ENCODE measurements at places on chromosomes 11 and 22.

DNA sequence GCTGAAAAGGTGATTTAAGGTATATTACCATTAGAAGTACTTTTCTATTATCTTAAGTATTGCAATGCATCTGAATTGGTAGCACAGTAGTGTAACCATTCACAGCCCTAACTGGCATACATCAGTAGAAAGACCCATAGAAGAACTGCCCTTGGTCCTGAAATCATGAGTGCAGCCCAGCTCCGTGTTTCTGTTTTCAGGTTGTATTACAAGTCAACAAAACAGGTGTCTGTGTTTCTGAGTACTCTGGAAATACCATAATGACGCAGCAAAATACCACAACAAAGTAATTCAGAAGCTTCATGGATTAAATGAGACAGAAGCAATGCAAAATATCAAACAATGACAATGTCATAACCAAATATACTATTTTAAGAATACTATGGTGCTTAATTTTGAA is 226.3 kb downstream of the OPCML start:
- no peak for DNase-seq

DNA sequence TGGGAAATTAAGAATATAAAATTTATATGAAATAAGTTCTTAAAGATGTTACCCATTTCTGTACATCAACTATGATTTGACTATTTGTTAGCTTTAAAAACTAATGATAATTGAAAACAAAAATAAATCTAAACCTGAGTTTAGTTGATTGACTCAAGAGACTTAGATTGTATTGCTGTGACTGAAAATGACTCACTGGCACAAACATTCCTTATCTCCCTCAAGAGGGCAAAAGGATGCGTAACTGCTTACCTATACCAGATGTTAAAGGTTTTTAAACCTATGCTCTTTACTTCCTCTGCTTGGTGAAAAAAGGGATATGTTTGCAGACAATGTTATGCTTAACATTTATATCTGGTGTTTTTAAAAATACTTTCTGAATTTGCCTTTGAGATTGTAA is 30.3 kb downstream of the ATM start:
- DNase-seq: no peak

DNA sequence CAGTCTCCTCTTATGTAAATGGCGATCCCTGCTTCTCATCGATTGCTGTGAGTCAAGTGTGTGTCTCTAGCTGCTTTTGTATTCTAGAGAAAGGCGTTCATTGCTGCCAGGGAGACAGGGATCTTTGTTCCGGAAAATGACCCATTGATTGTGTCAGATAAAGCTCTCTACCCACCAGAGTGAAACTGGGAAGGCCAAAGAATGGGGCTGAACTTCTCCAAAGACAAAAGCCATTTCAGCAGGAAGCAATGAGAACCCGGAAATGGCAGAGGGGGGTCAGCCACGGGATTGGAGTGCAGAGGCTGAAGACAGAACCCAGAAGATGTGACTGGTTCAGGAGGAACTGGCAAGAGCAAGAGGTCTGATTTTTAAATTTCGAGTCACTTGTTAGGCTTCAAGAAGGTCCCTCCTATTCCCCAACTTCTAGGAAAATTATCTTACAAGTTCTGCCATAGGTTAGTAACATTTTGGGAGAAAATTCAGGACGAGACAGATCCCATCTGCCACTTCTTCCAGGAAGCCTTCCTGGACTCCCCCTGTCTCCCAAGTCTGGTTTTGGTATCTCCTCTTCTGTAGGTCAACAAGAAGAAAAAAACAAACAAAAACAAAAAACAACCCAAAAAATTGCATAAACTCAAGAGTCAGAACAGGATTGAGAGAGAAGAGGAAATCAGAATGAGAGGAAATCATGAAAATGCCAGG is 110.6 kb downstream of the NECTIN1 start:
- no peak for DNase-seq

- DNase-seq: peak; percentile 27
Measured at GRCh38 chr11:30196400-30197206, 34.2 kb upstream of the FSHB start.

GRCh38 chr22:36350751-36351594 is 36.8 kb downstream of the MYH9 start:
- DNase-seq: no peak

DNA sequence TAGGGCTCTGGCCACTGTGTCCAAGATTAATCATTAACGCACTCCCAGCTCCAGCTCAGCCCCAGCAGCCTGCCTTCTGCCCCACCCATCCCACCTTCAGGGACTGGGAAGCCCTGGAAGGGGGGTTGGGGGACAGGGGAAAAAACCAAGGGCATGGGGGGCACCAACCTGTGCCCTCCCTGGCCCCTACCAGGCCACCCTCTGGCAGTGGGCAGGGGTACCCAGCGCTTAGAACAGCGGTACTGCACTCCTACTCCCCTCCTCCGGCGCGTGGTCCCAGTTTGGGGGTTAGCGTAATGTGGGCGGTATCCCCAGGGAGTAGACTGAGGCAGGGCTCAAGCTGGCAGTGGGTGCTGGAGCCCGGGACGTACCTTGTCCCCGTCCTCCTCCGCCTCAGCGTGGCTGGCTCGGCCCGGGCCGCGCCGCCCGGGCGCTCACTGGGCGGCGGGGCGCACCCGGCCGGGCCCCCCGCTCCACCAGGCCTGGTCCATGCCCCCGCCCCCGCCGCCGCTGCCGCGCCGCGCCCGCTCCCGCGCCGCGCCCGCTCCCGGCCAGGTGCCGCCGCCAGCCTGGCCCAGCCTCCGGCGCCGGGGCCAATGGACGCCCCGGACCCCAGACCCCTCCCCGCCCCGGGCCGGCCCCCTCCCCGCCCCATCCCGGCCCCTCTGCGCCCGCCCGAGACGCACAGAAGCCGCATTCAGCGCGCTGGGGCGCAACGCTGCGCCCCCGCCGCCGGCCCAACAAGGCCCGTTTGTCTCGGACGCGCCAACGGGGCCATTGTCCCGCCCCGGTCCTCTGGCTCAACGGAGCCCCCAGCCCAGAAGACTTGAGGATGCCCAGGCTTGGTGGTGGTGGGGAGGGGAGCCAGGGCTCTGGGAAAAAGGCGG is at the start of gene GAL3ST1:
GAL3ST1 (minus strand) TSS at position 571 of the 887 bp plus-strand sequence. CDS start 17,273 bp downstream, outside the sequence.
- no peak for DNase-seq

DNA sequence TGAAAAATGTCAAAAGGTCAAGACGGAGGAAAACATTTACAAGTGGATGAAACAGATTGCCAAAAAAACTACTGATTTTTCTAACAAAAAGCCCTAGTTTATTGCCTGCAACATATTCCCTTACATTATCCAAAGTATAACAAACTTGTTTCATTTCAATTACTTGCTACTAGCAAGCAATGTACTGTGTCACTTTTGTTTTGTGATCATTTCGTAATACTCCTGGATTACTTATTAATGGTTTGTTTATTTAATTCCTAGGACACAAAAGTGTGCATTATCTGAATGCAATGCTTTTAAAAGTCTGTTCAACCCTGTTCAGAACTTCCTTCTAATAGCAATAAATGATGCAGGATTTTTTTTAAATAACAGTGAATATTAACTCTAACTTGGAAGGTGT is 50.9 kb downstream of the CCDC34 start:
- DNase-seq: no peak

DNA sequence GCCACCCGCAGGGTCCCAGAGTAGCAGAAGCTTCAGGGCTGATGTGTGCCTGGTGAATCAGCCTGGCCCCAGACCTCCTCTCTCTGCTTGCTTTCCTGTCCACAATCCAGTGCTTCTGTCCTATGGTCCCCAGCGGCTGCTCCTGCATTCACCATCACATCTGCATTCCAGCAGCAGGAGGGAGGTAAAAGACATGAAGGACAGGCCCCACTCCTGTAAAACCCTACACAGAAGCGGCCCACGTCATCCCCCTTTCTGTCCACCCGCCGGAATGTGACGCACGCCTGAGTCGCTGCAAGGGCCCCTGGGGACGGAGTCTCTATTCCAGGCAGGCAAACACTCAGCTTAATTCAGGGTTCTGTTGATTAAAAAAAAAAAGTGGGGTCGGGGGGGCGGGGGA is 58.3 kb downstream of the CDKN1C start:
- DNase-seq: no peak

DNA sequence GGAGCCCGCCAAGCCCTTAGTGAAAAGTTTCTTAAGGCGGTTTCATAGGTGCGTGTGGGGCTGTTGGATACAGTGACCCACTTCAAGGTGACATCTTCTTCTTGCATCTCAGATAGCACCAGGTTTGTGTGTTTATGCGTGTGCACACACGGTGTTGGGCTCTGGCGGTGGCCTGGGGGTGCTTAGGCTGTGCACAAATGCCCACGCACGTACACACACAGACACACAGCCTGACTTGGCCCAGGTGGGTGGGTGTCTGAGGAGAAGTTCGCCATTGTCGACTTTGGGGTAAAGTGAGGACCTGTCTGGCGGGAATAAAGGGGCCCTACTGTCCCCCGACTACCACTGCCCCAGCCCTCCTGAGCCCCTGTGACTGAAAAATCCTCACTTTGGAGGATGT is 103.8 kb downstream of the KCNQ1 start:
- DNase-seq: no peak
